ENCODE measurements at places on chromosomes 2 and 18.
A peak's percentile ranks its signal among the peaks of the same experiment; 100 is the strongest.

DNA sequence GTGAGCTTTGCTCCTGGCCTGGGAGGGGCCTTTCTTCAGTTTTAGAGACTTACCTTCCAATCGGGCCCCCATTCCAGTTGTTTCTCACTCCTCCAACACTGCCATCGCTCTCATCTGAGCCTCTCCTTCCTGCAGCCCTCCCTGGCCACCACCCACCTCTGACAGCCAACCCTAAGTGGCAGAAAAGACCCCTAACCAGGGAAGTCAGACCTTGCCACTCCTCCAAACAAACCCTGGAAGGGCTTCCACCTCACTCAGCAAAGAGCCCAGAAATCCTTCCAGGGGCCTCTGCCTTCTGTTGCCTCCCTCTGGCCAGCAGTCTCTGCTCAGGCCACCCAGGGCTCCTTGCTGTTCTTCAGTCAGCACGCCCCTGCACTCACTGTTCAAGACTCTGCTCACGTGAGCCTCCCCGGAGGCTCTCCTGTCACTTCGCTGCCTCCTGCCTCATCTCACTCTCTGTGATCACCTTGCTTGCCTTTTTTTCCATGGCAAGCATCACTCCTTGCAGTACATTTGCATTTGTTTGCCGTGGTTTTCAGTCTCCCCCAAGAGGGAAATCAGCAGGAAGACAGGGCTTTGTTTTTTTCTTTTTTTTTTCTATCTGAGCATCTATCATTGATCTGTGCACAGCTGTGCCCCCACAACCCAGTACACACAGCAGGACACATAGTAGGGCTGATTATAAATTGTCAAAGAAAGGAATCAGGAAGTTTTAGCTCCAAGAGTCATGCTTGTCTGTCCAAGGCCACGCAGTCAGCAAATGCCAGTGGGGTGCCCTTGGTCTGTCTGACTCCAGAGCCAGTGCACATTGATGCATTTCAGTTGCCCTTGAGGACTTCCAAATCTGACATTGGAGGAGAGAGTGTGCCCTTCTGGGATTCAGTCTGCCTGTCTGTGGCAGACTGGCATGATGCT lies 83.9 kb downstream of the INHBB start:
- no peak for DNase-seq

- DNase-seq: no peak
Observed at GRCh38 chr18:9968081-9968848, 54.4 kb downstream of the VAPA start.

DNA sequence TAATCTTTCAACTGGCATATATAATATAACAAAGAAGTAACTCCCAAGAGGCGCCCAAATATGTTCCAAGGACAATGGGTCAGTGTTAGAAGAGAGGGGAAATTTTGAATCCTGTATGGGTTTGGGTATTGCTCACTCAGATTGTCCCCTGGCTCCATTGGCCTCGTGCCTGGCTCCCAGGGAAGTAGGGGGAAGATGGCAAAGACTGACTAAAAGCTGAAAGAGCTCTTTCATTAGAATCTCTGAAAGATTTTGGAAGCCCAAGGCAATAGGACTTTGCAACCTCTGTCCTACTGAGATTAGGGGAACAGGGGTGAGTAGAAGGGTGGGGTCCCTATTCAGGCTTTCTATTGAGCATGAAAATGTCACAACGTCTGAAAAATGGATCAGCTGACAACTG lies 1272.8 kb upstream of the ZEB2 start:
- DNase-seq: no peak

DNA sequence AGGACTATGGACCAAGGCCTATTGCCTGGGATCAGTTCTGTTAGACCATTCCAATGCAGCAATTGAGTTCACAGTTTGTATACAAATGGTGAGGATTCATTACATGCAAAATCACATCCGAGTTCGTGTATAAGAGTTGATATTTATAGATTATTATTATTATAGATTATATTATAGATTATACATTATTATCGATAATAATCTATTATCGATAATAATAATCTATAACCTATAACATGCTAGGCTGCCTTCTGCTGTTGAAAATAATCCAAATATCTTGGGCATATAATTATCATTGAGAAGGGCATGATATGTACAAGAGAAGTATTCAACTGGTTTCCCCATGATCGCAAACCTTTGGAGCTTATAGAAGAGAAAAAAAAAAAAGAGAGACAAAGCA lies 135.7 kb downstream of the DPP4 start:
- no peak for DNase-seq

DNA sequence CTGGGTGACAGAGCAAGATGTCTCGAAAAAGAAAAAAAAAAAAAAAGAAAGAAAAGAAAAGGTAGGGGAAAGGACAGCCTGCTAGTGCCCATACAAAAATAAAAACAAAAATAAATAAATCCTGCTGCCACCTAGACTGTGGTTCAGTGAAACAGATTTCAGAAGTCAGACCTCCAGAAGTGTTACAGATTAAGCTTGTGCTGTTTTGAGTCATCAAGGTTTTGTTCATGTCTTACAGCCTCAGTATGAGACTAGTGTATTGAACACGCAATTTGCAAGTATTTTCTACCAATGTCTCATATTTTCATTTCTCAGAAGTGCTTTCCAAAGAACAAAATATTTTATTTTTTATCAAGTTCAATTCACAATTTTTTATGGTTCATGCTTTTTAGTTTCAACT lies 720.4 kb upstream of the GYPC start:
- no peak for DNase-seq

- DNase-seq: no peak
Observed at GRCh38 chr2:137183206-137183898, 418.0 kb downstream of the THSD7B start.

DNA sequence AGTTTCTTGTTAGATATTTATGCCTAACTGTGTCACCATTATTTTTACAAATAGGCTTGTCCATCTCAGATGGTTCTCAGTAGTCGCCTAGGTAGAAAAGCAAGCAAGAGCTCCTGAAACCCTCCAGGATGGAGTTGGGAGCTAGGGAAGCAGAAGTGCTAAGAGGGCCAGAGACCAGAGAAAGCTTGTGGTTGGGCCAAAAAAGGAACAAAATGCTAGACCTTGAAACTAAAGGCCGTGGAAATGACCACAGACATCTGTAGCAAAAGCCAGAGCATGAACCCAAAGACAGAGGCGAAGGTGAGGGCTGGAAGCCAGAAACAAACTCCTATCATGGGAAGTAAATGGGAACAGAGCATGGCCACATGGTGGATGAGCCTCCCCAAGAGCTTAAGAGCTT lies 29.9 kb upstream of the RMDN2 start:
- DNase-seq: no peak

DNA sequence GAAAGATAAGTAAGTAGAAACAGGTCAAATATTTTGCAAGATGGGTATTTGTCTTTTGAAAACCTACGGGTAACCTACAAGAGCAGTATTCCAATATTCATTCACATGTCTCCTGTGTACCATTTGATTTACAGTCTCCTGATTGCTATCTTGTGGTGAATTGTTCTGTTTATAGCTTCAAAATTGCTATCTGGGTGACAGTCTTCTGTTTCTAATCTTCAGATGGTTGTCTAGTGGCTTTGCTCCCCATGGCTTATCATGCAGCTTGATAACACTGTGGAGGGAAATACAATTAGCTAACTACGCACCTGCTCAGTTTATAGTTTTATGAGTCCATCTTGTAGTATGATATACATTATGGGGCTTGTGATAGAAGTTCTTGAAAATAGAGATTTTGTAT lies 816.8 kb downstream of the CPS1 start:
- no peak for DNase-seq

DNA sequence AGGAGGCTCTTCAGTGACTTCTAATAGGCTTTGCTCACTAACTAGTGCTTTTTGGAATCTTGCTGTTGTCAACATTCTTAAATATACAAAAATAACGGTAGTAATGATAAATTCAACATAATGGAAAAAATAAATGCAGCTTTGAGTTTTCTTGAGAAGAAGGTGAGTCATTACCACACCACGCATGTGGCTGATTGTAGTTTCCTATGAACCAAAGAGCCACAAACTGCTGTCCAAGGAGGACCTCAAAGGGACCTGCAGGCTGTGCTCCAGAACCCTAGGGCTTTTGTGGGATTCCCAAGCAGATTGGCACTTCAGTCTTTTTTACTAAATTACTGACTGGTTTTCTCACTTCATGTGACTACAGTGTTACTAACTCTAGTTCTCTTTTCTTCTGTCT lies 66.7 kb downstream of the TPGS2 start:
- no peak for DNase-seq

DNA sequence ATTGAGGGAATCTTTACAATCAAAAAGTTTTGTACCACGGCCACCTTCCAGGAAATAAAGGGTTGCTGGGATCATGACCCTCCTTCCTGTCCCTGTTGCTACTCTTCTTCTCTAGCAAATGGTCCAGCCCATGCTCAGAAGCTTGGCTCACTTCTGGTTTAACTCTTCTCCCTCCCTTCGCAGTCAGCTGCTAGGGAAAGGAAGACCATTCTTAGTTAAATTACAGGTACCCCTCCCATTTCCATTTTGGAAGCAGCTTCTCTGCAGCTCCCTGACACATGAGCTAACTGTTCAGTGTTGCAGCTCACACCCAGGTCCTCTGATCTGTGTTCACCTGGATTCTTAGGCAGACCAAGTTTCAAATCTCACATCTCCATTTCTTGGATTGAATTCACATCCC lies 100.3 kb downstream of the DOCK10 start:
- no peak for DNase-seq

DNA sequence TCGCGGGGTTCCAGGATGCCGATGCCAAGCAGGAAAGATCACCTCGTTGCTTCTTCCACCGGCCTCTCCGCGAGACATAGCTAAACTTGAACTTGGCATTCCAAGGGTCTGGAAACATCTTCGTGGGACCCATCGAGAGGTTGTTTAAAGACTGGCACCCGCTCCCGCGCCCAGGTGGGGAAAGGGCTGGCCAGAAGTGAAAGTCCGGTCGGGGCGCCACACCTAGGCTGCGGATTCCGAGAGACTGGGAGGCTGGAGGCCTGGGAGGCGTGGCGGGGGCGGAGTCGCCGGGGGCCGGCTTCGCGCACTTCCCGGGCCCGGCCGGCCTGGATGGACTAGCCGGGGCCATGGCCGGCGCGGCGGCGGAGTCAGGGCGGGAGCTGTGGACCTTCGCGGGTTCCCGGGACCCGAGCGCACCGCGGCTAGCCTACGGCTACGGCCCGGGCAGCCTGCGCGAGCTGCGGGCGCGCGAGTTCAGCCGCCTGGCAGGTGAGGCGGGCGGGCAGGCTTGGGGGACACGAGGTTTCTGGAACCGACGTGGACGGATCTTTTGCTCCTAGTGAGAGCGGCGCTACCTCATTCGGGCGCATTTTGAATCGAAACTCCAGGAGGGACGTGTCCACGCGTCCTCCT lies at the start of gene MOCOS:
Gene MOCOS (plus strand): TSS at position 305 of the 633 bp plus-strand sequence. CDS start 43 bp downstream, at position 348.
- peak; percentile 76 for DNase-seq

DNA sequence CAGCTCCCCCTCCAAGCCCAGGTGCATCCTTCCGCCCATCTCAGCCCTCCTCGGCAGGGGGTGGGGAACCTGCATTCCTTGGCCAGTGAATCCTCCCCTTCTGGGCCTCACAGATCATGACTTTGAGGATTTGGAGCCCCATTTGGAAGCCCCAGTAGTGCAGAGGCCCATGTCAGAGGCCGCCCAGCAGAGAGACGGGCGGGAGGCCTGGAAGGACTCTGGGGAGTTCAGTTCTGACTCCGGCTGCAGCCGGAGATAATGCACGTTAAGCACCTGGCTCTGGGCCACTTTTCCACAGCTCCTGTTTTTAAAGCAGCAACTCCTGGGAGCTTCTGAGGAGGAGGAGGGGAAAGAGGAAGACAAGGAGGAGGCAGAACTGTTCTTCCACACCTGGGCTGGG lies 14.9 kb downstream of the ATOH8 start:
- no peak for DNase-seq

GRCh38 chr2:44751754-44752479 lies 189.6 kb upstream of the SIX3 start:
- no peak for DNase-seq

DNA sequence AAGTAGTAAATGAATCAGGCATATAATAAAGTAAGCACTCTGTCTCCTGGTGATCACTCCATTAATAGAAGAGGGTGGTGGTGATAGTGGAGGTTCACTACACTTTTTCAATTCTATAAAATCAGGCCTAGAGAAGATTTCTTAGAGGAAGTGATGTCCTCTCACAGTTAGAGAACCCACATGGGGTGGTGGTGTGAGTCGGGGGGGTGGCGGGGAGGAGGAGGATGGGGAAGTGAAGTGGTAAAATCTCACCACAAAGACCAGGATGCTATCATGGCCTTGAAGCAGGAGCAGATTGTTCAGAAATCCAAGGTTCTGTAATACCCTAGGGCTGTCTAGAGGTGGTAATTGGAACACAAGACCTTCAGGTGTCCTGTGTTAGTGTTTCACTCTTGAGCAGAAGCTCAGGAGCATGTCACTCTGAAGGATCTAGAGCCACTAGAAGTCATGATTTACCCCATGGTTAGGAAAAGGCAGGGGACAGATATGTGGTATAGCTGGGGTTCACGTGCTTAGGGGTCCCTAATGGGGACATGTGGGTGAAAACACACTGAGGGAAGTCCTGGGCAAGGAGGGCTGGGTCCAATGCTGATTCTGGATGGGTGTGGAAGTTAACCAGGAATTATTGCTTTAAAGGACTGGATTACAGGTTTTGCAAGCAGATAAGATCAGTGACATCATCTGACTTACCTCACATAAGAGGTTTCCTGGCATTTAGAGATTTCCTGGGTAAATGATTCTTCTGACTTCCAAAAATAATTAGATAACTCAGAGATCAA lies 31.0 kb downstream of the RNF125 start:
- DNase-seq: no peak

GRCh38 chr2:61727746-61728145 lies 126.1 kb downstream of the FAM161A start:
- DNase-seq: no peak

GRCh38 chr2:506451-506850 lies 170.8 kb downstream of the TMEM18 start:
- no peak for DNase-seq

- no peak for DNase-seq
Observed at GRCh38 chr2:120503793-120504571, 158.0 kb downstream of the INHBB start.
